ENCODE measurements at places on chromosomes 5 and 9. TPM values are rescaled to one million over a fixed set of nuclear protein-coding genes. Genes with fewer than 3 reads are reported as not detected.

The SOHLH1 gene
- total RNA-seq: not detected

The LRRTM2 gene
- not detected for total RNA-seq

The HTR4 gene
- not detected for total RNA-seq

The CCDC183 gene
- total RNA-seq: 0.10 TPM

The MYOZ3 gene
- total RNA-seq: not detected

The MUSK gene
- total RNA-seq: not detected

The SLC46A2 gene
- total RNA-seq: not detected

The CDH6 gene
- 0.10 TPM for total RNA-seq

The FAM221B gene
- not detected for total RNA-seq

The RAI14 gene
- 99.8 TPM for total RNA-seq

The TOMM5 gene
- 329 TPM for total RNA-seq

The SV2C gene
- not detected for total RNA-seq

The NTRK2 gene
- total RNA-seq: 0.03 TPM

The SPINK13 gene
- total RNA-seq: not detected

The NMUR2 gene
- 0.06 TPM for total RNA-seq

The CDH12 gene
- not detected for total RNA-seq

The SAXO1 gene
- not detected for total RNA-seq

The PIP5K1B gene
- total RNA-seq: not detected

The LRRC70 gene
- 0.14 TPM for total RNA-seq

The ZBED3 gene
- 4.5 TPM for total RNA-seq

The CEL gene
- total RNA-seq: 0.38 TPM

The CTNNAL1 gene
- 56.0 TPM for total RNA-seq

The LCNL1 gene
- total RNA-seq: not detected

The BTNL8 gene
- total RNA-seq: not detected

The HMMR gene
- total RNA-seq: 31.8 TPM

The PJA2 gene
- 21.6 TPM for total RNA-seq

The SPDL1 gene
- total RNA-seq: 89.7 TPM

The KCNIP1 gene
- not detected for total RNA-seq

The ALDH1A1 gene
- total RNA-seq: 5,926 TPM

The CCL27 gene
- not detected for total RNA-seq

The PARP8 gene
- total RNA-seq: 0.20 TPM

The SPINK5 gene
- not detected for total RNA-seq

The OCLN gene
- 12.4 TPM for total RNA-seq

The NR5A1 gene
- total RNA-seq: 0.05 TPM

The PKN3 gene
- 18.9 TPM for total RNA-seq

The SLC25A25 gene
- total RNA-seq: 10.0 TPM

The TTC16 gene
- not detected for total RNA-seq

The INSL4 gene
- total RNA-seq: 19.2 TPM

The CCNJL gene
- 11.2 TPM for total RNA-seq

The PCA3 gene
- total RNA-seq: not detected
